ENCODE measurements at places on chromosomes 6 and 20.

GRCh38 chr6:127946388-127946787 is 45.5 kb upstream of the THEMIS start:
- H3K4me3 ChIP-seq, result no peak overlapping the region
- no peaks in the 10 kb centered on the region for H3K4me1 ChIP-seq
- H3K27me3 ChIP-seq, result no peaks in the 10 kb centered on the region
- H3K27ac ChIP-seq, result no peak overlapping the region
- DNase-seq, result no peak

GRCh38 chr6:10725716-10726115 is 2.8 kb downstream of the TMEM14C start:
- no peaks in the 10 kb centered on the region for H3K27me3 ChIP-seq
- no peak overlapping the region for H3K4me3 ChIP-seq
- no peak for DNase-seq
- H3K27ac ChIP-seq, result no peak overlapping the region

DNA sequence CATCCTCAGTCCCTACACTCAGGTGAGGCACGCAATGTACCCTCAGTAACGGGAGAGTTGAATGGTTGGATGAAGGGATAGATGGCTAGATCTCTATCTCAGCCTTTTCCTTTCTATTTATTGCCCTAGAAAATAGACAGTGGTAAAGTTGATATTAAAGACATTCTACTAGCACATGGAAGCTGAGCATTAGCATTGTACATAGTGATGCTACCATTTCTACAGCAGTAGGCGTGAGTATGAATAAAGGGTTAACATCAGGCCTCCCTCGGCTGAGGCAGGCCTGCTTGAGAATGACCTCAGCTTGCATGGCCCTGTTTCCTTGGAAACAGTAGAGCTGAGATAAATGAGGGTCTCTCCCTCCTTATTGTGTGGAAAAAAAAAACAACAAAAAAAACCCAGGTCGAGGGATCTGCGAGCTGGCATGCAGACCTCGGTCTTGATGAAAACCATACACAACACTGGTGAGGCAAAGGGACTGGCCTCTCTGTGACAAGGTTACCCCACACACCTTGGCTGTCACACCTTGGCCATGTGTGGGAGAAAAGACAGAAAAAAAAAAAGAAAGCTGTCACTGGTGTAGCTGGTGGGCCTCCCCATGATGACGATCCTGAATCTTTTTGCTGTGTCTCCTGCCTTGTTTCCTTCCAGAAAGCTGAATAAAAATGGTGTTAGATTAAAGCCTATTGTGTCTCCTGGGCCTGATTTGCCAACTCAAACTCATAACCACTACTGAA is 160.0 kb downstream of the HACE1 start:
- H3K4me3 ChIP-seq, result no peak overlapping the region
- H3K27ac ChIP-seq, result no peak overlapping the region
- DNase-seq, result peak; percentile 25
- H3K4me1 ChIP-seq, result peaks cover 8% of the 10 kb centered on the region
- no peaks in the 10 kb centered on the region for H3K36me3 ChIP-seq

DNA sequence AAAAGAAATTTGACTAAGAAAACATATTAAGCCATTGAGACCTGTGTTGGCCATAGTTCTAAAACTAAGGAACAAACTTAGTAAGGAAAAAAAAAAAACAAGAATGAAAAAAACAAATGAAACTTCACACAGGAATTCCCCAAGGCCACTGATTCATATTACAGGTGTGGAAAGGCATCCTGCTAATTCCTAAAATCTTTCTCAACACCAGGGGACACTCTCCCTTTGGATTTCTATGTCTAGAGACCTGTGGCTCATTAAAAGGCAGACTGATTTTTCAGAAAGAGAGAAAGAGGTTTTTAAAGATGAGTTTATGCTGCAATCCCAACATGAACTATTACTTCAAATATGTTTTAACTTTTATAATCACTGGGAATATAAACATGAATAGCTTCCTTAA is at the start of gene OR12D1:
OR12D1 (plus strand) TSS at position 341 of the 400 bp plus-strand sequence.
- H3K4me3 ChIP-seq, result no peak within 1 kb of the TSS
- no peaks in the 10 kb centered on the region for H3K4me1 ChIP-seq
- no peak for DNase-seq
- no peaks in the 10 kb centered on the region for H3K36me3 ChIP-seq

Measured in SK-N-SH (cell line).